ENCODE measurements at places on chromosomes 6 and 20.

GRCh38 chr6:99364026-99364425, 14.6 kb upstream of the FAXC start:
- no peak for DNase-seq

DNA sequence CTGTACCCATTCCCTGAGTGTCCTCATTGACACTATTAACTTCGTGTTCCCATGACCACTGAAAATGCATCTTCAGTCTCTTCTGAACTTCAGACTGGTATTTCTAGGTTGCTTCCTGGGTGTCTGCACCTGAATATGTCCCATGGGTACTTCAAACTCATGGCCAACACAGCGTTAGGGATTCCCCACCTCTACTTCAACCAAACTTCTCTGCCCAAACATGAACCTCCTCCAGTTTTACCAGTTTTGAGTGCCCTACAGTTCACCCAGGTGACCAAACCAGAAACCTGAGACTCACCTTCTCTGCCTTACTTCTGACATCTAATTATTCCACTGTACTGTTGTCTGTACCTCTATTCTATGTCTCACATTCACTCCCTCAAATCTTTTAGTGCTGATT, 99.5 kb upstream of the SUPT3H start:
- DNase-seq, result no peak

- DNase-seq, result no peak
Observed at GRCh38 chr20:12928755-12929401, 79.9 kb upstream of the SPTLC3 start.

- DNase-seq, result no peak
Observed at GRCh38 chr6:108114841-108115597, 40.5 kb upstream of the OSTM1 start.

GRCh38 chr20:48957533-48957932, 36.0 kb downstream of the ARFGEF2 start:
- DNase-seq, result no peak

DNA sequence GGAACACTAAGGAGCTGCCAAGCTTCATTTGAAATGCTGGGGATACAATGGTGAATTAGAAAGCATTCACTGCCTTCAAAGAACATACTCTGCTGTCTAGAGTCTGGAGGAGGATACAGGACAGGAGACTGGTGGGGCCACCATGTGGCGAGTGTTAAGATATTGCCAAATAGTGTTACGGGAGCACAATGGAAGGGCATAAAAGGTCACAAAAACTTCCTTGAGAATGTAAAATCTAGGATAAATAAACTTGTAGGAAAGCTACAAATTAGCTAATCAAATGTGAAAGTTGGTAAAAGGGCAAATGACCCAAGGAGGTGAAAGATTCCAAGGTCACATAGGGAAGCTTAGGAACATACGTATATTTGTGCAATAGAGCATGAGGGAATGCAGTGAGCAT, 271.7 kb downstream of the RFPL4B start:
- no peak for DNase-seq

GRCh38 chr6:24927985-24928745, 7.6 kb downstream of the RIPOR2 start:
- DNase-seq, result no peak

DNA sequence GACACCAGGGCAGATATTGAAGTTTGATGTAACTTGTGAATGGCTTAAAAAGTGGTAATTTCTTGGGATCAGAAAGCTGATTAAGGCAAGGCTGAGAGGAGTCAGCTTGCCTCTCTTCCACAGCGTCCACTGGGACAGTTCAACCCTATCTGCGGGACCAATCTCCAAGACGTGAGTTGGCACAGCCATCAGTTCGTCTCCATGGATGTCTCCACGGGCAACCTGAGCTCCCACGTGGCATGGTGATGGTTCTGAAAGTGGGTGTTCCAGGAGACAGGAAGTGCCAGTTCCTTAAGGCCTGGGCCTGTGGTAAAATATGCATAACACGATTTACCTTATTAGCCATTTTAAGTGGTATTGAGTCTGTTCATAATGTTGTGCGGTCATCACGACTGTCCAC, 67.9 kb upstream of the BHLHE23 start:
- no peak for DNase-seq

DNA sequence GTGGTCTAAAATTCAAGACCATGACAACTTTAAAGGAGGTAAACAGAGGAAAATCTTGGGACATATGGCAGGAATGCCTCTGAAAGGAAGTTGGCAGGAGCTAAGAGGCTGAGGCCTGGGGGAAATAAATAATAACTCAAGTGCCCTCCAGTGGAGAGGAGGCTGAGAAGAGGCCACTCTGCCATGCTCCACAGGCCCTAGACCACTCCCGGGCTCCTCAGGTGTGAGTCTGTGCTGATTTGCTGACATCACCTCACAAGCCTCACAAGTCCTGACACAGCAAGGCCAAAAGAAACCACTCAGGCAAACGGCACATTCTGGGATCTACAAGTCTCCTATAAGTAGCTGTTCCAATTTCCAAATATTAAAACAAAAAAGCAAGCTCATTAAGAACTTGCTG, 91.0 kb upstream of the RIPOR2 start:
- DNase-seq, result peak; percentile 62

GRCh38 chr20:8231038-8231437, 99.0 kb downstream of the PLCB1 start:
- no peak for DNase-seq

- DNase-seq, result no peak
Observed at GRCh38 chr20:8161264-8162071, 29.4 kb downstream of the PLCB1 start.

GRCh38 chr6:167130008-167130677, 7.2 kb downstream of the CCR6 start:
- DNase-seq, result no peak

GRCh38 chr6:156955494-156956183, 178.5 kb downstream of the ARID1B start:
- no peak for DNase-seq

GRCh38 chr20:1734269-1734858, 76.8 kb upstream of the SIRPG start:
- DNase-seq, result no peak

DNA sequence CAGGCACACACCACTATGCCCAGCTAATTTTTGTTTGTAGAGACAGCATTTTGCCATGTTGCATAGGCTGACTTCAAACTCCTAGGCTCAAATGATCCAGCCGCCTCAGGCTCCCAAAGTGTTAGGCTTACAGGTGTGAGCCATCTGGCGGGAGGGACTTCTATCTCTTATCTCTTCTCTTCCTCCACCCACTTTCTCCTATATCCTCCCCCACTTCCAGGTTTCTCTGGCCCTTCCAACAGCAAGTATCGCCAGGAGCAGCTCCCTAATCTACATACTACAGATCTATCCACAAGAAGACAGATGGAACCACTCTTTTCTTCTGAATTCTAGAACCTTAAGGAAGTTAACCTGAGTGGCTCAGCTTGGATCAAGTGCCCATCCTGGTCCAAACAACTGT, 5.1 kb upstream of the TOP1 start:
- no peak for DNase-seq

- peak; percentile 66 for DNase-seq
Observed at GRCh38 chr6:6659600-6660327, 71.2 kb downstream of the LY86 start.

DNA sequence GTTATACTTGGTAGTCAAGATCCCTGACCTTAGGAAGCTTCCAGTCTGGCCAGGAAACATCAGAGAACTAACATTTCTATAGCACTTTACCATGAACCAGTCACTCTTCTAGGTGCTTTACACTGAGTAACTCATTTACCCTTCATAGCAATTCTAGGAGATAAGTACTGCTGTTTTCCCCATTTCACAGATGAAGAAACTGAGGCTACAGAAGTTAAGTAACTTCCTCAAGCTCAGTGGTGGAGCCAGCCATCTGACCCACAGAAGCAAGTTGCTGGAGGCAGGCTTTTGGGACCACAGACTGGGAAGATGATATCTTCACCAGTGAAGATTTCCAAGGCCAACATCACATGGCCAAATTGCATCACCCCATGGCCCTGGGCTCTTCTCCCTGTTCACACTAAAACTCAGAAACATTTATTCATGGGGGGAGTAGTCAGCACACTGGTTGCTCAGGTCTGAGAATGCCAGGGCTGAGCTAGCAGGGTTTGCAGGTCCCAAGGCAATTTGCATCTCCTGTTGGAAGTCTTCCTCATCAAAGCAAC, 70.3 kb downstream of the UNC5CL start:
- DNase-seq, result no peak

DNA sequence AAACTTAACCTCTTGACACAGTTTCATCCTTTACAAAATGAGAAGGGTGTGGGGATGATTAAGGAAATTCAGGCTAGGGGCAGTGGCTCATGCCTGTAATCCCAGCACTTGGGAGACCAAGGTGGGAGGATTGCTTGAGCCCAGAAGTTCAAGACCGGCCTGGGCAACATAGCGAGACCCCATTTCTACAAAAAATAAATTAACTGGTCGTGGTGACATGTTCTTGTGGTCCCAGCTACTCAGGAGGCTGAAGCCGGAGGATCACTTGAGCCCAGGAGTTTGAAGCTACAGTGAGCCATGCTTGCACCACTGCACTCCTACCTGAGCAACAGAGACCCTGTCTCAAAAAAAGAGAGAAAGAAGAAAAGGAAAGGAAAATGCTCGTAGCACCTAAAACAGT, 9.0 kb downstream of the ZSWIM3 start:
- no peak for DNase-seq

GRCh38 chr6:7235712-7236305, 77.2 kb downstream of the SSR1 start:
- no peak for DNase-seq

- DNase-seq, result no peak
Observed at GRCh38 chr6:42572523-42572922, 8.7 kb downstream of the UBR2 start.

GRCh38 chr20:64065974-64066343, 3.0 kb downstream of the TCEA2 start:
- no peak for DNase-seq

GRCh38 chr20:11546939-11547338, 370.8 kb upstream of the BTBD3 start:
- no peak for DNase-seq

DNA sequence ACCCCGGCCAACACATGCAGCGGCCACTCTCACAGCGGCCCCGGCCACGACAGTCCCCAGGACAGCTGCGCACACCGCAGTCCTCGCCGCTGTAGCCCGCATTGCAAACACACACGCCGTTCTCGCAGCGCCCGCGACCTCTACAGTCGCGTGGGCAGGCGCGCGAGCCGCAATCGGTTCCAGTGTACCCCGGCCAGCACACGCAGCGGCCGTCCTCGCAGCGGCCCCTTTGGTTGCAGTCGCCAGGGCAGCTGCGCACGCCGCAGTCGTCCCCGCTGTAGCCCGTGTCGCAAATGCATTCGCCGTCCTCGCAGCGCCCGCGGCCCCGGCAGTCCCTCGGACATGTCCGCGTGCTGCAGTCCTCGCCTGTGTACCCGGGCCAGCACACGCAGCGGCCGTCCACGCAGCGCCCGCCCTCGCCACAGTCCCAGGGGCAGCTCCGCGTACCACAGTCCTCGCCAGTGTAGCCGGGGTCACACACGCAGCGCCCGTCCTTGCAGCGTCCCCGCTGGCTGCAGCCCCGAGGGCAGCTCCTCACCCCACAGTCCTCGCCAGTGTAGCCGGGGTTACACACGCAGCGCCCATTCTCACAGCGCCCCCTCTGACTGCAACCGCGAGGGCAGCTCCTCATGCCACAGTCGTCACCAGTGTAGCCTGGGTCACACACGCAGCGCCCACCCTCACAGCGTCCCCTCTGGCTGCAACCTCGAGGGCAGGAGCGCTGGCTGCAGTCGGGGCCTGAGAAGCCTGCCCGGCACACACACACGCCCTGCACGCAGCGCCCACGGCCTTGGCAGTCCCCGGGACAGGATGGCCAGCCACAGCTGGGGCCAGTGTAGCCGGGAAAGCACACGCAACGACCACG, 12.5 kb downstream of the TNXB start:
- no peak for DNase-seq

- DNase-seq, result no peak
Observed at GRCh38 chr6:4388675-4389074, 253.3 kb upstream of the ECI2 start.

DNA sequence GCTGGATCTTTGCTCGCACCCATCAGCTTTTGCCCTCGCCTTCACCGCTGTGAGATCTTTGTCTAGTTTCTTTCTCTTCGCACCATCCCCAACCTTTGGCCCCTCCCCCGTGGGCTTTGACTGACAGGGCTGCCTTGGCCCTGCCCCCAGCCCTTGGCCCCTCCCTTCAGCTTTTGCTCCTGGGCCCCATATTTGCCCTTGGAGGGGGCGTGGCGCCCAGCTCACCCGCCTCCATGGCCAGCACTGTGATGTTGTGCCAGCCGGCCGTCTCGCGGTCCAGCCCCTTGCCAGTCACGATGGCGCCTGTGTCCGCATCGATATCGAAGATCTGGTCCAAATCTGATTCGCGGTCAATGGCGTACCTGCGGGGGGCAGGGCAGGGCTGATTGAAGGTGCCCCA, 81.1 kb downstream of the CD40 start:
- no peak for DNase-seq

- DNase-seq, result no peak
Observed at GRCh38 chr6:54285595-54285994, 22.6 kb upstream of the TINAG start.
